ENCODE measurements at places on chromosomes 5 and 9.

DNA sequence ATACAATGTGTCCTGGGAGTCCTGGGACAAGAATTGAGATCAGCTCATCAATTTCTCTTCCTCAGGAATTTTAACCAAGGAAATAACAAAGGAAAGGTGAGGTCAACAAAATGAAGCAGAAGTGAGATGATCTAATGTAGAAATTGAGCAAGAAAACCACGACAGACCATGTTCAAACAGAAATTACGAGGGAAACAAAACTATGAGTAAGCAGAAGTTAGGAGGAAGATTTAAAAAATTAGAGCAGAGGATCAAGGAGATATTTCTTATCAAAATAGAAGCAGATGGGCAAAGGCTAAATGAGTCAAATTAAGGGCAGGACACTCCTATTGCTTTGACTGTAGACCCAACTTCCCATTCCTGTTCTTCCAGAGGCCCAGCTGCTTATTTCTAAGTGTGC, 97.4 kb downstream of the HINT1 start:
- peak; percentile 2 for DNase-seq

DNA sequence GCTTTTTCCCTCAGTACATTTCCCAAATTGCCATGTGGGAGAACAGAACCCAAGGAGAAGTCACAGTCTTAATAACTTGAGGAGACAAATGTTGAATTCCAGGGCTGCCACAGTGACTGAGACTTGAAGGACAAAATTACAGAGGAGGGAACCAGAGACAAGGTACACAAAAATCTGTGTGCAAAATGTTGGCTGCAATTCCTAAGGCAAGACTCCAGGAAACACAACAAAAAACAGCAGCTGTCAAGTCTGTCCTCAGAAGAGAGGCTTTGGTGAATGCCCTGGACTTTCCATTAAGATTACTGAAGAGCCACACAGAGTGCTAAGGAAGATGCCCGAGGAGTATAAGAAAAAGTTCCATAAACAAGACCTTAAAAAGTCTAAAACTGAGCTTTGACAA, 21.1 kb downstream of the AP3B1 start:
- DNase-seq = no peak

- DNase-seq = no peak
Observed at GRCh38 chr5:175686396-175686795, 28.5 kb downstream of the HRH2 start.

DNA sequence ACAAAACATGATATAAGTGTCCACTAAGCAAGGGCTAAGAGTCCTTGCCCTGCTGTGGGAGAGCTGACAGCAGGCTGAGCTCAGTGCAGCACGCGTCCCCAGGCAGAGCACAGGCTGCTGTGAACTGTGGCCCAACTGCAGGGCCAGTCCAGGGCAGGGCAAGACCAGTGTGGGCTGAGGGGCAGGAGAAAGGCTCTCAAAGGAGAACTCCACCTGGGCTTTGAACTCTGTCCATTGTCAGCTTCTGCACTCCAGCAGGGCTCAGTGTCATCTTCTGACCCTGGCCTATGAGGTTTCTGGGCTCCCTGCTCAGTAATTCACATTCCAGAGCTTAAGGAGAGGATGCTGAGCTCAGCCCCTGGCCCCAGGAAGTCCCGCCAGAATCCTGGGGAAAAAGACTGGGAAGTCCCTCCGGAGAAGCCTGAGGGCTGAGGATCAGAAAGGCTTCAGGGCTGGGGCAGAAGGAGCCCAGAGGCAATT, 37.4 kb downstream of the LHFPL2 start:
- no peak for DNase-seq

DNA sequence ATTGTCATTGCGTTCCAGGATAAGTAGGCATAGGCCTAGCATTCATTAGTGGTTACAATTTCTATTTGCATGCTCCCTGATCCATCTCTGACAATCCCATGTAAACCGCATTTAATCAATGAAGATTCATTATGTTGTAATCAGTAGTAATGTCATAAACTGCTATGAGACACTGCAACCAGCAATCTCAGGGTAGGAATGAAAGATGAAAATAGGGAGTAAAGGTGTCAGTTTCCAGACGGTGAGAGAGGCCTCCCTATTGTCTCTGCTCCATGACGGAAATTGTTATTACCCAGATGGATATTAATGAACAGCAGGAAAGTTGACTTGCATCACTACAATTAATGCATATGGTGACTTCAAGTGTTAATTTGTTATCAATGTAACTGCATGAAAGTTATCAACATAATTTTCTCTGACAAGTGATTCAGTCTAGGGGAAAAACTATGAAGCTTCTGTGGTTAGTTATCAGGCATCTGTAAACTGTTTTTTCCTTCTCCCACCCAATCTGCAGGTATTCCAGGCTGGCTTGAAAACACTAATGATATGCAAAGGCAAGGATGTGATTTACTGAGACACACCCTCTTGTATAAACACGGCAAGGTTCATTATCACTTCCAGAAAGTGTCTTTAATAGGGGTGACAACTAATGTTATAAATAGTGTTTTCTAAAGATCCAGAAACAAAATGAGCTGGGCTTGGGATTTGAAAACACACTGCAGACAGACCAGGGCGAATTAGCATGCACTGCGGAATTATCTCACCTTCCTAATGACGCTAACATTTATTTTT, 73.5 kb downstream of the ZNF622 start:
- no peak for DNase-seq

- no peak for DNase-seq
Observed at GRCh38 chr9:132481053-132481849, 71.2 kb downstream of the CFAP77 start.

- peak; percentile 89 for DNase-seq
Observed at GRCh38 chr9:15735083-15735857, 182.4 kb downstream of the CCDC171 start.

DNA sequence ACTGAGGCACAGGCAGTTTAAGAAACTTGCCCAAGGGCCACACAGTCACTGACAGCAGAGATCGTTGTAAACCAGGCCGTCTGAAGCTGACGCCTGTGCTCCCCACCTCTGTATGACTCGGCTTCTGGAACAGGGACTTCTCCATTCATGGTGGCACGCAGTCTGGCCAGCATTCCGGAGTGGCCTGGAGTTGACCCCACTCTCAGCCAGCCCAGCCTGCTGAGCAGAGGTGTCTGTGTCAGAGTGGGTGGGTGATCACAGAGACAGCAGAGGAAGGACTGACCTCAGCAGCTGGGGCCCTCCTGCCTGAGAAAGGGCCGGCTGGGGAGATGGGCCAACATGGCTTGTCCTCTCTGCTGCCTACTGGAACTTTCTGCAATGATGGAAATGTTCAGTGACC, 12.6 kb downstream of the LRSAM1 start:
- DNase-seq = peak; percentile 15

GRCh38 chr9:89495824-89496560, 1.9 kb downstream of the SEMA4D start:
- DNase-seq = no peak

GRCh38 chr5:145324101-145324500, 511.0 kb downstream of the PRELID2 start:
- peak; percentile 6 for DNase-seq

- DNase-seq = peak; percentile 92
Observed at GRCh38 chr5:73030995-73031394, 75.2 kb downstream of the FCHO2 start.

DNA sequence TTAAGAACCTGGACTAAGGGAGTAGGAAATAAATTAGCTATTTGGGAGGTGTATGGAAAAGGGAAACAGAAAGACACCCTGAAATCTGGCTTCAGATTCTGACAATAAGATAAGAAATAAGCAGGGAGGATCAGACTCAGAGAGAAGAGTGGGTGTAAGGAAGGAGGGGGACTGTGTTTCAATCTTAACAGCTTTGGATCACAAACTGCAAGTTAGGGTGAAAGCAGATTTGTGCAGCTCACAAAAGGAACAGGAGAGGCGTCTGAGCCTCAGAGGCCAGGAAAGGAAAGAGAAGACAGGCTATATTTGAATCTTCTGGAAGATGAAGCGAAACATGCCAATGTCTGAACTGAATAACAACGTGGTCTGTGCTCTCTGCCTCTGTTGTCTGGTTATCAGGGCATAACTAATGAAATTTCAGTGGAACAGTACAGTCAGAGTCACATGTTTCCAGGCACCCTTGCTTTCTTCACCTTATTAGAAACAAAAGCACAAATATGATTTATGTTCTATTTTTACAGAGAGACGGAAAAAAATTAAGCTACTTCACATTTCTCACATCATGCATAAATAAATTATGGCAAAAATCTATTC, 26.6 kb downstream of the SGTB start:
- no peak for DNase-seq

GRCh38 chr9:137128862-137129455, 10.0 kb upstream of the GRIN1 start:
- DNase-seq = no peak

DNA sequence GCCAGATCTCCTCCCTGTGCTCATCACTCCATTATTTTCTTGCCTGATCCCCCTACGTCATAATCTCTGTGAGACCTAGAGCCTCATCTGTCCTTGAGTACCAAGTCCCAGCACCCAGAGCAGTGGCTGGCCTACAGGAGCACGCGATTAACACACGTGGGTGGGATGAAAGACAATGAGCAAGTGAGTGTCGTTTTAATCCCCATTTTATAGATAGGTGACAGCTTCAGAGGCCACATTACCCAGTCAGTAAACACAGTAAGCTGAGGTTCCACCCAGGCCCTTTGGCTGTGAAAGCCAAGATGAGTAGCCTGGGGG, 17.3 kb downstream of the TRUB2 start:
- no peak for DNase-seq

DNA sequence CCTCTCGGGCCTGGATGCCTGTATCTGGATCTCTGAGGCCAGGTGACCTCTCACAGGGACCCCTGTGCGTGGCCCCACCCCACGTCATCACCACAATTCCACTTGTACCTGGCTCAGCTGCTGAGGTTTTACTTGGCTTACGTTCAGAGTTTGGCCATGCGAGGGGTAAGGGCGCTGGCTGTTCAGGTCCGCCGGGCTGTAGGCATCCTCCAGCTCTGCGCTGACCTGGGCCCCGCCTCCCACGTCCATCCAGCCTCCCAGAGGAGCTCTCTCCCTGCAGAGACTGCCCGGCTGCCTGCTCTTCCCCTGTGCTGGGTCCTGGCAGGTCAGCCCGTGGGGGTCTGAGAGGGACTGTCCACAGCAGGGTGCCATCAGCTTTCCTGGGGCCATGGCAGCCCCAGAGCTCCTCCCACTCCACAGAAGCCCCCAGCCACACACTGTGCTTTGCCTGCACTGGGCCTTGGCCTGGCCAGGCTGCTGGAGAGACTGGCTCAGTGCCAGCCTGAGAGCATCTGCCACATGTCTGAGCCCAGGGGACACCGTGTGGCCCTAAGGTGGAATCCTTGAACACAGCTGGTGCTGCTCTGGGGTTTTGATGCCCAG, 43.6 kb downstream of the SLC6A3 start:
- DNase-seq = no peak

DNA sequence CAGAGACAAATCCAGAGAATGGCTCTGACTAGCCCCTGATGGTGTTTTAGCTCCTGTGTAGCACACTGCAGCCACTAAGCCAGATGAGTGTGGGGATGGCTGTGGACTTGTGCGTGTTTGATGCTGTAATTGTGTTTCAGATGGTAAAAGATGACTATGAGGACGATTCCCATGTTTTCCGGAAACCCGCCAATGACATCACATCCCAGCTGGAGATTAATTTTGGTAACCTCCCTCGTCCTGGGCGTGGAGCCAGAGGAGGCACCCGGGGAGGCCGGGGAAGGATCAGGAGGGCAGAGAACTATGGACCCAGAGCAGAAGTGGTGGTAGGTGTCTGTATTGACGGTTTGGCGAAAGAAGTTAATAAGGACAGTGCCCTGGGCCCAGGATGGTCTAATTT, 38.0 kb downstream of the HABP4 start:
- DNase-seq = peak; percentile 31

- DNase-seq = no peak
Observed at GRCh38 chr9:114057161-114057885, 20.8 kb downstream of the AMBP start.

All from fibroblast of skin of abdomen (primary cell).